Left forelimb (tissue), 1 donor: ENCODE measurements at places on chromosomes 2 and 18.
A peak's percentile ranks its signal among the peaks of the same experiment; 100 is the strongest.

DNA sequence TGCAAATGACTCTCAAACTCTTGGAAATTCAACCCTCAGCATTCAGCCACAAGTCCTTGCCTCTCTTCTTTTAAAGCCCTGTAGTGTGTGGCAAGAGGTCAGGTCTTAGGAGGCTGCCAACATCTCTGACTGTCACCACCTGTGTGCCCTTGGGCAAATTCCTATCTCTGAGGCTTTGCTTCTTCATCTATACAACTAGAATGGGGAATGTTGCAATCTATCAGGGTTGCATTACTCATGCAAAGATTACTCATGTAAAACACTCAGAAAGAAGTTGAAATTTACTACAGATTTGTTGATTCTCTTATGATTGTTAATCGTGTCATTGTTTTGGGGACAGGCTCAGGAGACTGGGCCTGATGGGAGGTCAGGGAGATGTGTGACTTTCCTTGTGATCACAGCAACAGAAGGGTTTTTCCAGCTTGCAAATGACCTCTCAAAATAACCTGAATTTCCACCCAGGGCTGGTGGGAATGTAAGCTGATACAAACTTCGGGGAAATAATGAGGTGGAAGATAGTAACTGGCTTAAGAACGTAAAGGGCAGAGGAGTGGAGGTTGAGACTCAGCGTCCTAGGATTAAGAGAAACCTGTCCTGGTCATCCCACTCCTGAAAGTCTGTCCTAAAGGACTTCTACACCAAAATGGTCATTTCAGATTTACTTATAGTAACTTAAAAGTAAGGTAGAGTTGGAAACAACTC, 32.1 kb upstream of the SIGLEC15 start:
- no peak for DNase-seq

GRCh38 chr2:236763857-236764256, 194.2 kb downstream of the ACKR3 start:
- no peak for DNase-seq

DNA sequence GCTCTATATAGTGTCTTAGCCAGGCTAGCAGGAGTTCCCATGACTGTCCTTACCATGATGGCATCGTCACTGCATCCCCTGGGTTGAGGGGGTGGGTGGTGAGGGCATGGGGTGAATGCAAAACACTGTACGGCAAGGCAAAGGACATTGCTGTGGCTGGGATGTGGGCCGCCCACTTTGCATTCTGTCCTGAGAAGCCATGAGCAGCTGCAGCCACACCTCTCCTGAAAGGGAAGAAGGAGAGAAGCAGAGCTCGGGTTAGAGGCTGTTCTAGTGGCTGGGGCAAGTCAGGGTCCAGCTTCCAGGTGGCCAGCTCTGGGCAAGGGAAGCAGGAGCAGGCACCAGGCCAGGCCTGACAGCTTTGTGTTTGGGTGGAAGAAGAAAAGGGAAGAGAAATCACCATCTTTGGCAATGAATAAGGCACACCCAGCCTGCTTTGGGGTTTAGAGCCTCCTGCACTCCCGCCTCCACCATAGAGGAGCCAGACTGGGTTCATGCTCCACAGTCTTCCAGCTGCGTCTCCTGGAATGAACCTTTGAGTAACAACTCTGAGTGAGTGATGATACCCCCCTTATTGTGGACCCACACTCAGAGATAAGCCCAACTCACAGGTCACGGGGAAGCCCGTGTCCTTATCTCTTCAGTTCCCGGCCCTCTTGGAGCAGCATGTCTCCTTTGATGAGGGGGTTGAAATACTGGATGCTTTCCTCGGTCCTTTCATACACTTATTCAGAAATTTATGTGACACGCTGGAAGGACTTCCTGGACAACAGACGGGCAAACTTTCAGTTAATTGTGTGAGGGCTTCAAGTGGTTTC, 63.4 kb downstream of the INPP4A start:
- DNase-seq, result peak; percentile 62

GRCh38 chr2:66634784-66635183, 199.9 kb downstream of the MEIS1 start:
- no peak for DNase-seq

- no peak for DNase-seq
Measured at GRCh38 chr2:166463640-166464039, 30.4 kb downstream of the SCN7A start.

DNA sequence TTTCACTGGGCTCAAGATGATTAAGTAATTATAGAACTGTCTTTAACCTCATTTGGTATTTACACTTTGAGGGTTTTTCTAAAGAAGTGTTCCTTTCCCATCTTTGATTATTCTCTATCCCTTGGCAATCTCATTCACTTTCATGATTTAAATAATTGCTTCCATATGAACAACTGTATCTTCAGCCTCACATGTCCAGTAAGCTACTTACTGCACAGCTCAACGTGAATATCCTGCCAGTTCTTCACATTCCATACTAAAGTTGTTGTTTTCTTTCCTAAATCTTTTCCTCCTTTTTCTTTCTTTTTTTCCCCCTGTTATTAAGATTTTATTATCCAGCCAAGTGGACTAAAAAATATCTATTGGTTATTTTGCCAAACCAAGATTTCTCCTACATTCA, 37.7 kb downstream of the ZC3H15 start:
- DNase-seq, result no peak

DNA sequence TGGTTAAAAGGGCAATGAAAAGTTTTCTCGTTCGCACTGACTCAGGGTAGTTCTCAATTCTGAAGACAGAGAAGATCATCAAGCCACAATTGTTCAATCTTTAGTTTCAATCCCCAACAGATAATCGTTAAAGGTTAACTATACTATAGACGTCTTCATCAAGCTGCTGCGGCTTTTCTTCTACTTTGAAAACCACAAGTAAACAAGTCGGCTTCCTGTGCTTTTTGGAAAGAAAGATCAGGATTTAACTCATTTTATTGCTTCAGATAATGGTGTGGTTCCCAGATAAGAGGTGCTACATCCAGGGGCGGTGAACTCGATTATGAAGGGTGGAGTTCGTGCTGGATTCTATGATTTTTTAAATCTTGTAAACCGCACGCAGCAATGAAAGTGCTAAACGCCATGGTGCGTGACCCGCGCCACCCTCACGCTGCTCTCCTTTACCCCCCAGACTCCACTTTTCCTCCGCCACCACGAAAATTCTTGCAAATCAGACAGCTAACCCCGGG, 545 bp upstream of the CDCA7 start:
- DNase-seq, result no peak

DNA sequence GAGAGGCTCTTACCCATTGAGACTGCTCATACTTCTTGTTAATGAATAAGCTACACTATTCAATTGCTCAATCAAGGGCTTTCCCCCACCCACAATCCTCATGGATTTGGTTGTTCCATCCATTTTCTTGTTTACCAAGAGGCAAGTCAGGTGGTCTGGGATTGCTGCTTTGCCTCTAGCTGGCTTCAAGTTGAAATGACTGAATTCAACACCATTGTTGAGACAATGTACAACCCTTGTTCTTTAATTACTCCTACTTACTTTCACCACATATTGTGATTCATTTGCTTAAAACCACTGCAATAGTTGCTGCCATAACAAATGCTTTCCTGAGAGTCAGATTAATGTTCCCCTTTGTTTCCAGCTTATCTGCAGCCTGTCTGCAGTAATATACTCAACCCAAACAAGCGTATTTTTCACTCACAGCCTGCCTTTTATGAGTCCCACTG, 532.2 kb downstream of the RIT2 start:
- DNase-seq, result no peak

- no peak for DNase-seq
Measured at GRCh38 chr2:106130251-106130998, 63.7 kb downstream of the UXS1 start.

DNA sequence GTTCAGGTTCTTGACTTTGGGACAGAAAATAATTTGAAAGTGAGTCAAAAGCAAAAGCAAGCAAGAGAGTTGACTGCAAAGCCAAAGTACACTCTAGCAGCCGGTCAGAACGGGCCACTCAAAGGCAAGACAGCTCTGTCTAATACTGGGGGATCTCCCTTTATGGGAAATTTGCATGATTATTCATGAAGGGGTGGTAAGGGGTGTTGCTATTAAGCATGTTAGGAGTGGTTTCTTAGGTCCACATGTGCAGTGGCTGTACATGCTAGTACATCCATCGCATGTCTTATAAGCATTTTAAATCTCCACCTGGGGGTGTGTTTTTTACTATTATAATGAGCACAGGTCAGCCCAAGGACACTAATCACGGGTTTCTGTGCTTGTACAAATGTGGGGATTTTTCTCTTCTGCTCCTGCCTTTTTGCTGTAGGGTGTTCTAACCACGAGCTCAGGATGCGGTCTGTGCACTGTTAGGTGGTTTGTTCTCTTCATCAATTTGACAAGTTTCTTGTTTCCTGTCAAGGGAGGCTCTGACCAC, 60.2 kb upstream of the SPP2 start:
- no peak for DNase-seq

GRCh38 chr2:11368059-11368572, 23.7 kb upstream of the ROCK2 start:
- no peak for DNase-seq

DNA sequence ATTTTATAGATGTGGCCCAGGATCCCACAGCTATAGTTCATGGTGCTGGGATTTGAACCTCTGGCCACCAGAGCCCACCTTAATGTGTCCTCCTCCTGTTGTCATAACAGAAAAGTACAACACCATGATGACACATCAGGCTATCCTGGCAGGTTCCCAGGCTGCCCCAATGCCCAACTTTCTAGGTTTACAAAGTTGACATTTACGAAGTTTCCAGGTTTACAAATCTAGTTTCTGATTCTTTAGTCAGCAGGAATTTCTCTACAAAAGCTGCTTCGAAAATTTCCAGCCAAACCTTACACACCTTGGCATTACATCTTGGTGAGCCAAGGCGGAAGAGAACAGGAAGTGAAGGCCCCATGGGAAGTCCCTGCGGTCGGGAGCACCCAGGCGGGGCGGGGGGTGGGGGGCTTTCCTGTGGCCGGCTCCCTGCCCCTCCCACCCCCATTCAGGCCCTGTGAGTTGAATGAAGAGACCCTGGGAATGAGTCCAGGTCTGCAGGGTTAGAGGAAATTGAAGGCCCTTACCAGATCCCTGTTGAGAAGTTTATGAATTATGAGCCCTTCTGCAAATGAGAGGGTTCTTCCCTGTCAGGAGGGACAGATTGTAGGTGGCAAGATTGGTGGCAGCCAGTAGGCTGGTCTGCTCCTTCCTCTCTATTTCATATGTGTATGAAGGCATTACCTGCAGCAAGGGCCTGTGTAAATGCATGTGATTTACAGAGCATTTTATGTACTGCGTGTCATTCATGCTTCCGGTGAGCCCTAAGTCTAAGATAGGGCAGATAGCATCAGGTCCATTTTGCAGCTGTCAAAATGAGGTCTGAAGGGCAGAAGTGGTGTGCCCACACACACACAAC, 11.1 kb upstream of the IL1RN start:
- DNase-seq, result no peak

DNA sequence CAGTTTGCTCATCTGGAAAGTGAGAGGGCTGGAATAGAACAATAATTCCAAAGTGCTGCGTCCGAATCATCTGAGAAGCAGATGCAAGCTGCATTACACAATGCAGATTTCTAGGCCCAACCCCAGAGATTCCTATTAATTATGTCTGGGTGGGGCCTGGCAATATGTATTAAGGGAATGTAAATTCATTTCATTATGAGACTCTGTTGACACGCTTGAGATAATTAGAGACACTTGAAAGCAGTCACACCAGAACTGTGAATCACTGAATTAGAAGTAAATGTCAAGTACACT, 54.7 kb upstream of the HK2 start:
- no peak for DNase-seq

DNA sequence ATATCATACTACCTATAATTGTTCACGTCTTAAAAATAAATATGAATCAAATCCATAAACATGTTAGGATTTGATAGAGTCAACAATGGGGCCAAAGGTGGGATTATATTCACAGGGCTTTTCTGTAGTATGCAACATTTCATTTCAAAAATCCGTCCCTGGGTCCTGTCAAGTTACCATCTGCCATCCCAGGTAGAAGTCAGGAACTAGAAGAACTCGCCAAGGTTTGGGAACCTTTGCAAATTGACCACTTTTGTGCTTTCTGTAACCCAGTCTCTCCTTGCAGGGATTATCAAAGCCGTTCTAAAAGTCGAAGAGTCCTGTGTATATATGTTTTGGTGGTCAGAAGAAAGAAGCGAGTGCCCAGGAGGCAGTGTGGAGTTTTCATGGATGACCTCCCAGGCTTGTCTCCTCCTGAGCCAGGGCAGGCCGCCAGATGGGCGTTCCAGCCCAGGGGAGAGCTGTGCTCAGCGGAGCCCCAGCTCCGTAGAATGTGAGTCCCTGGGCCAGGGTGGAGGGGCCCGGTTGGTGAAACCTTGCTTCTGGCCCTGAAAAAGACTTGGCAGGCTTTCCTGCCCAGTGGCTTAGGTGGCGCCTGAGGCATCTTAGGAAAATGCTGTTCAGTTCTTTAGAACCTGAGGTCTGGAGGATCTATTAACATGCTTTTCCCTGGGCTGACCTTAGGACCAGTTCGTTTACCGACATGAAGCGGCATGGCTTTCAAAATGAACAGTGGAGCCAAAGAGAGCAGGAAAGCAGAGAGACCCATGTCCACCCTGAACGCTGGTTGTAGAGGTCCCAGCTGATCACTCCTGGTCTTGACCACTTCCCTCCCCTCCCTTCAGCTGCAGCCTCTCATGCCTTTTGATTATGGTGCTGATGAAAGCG, 69.2 kb downstream of the LONRF2 start:
- DNase-seq, result no peak

DNA sequence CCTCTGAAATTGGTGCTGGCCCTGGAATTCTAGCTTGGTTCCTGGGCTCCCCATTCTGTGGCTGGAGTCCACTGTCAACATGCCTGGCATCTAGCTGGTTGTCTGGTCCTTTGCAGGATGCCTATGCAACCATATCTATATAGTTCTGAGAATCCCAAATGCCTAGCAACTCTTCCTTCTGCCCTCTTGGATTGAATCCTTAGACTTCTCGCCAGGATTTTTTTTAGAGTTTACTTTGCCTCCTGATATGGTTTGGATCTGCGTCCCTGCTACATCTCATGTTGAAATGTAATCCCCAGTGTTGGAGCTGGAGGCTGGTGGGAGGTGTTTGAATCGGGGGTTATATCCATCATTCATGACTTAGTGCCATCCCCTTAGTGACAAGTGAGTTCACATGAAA, 65.0 kb upstream of the LYPD1 start:
- DNase-seq, result no peak

GRCh38 chr18:55420665-55421307, 167.2 kb downstream of the TCF4 start:
- no peak for DNase-seq

DNA sequence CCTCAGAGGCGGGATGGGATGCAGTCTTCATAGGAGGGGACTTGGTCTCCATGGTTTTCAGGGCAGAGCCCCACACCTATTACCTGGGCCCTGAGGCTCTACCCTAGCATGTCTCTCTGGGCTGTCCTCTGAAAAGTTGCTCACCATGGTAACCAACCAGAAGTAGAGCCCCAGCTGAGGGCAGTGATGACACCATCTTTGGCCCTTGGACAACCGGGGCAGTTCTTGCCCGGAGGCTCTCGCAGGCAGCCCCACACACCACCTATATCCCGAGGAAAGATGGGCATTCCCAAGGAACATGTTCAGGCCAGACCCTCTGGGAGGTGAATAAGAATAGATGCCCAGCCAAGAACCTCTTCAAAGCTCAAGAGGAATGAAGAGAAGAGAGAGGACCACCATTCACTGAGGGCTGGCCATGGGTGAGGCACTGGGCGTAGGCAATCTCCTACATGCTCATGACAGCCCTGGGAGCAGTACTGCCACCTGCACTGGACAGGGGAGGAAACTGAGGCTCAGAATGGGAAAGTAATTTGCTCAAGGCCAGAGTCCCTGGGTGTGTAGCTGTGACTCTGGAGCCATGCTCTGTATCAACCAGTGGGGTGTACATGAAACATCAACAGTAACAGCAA, 72.5 kb downstream of the HS1BP3 start:
- no peak for DNase-seq

GRCh38 chr2:64019975-64020528, 824 bp upstream of the VPS54 start:
- no peak for DNase-seq
